H9 (cell line): ENCODE measurements at places on chromosomes 6 and 20. TPM values are rescaled to one million over a fixed set of nuclear protein-coding genes. Genes with fewer than 3 reads are reported as not detected.

DACT2 gene
- total RNA-seq, result 1.6 and 1.8 TPM in 2 replicates

SLC17A9 gene
- 19.9 and 20.9 TPM in 2 replicates for total RNA-seq

PAX1 gene
- total RNA-seq, result not detected in 2 replicates

PSMG4 gene
- total RNA-seq, result 27.3 and 29.3 TPM in 2 replicates

PDYN gene
- total RNA-seq, result 0.59 and 0.63 TPM in 2 replicates

PTK6 gene
- total RNA-seq, result 0.44 and 0.46 TPM in 2 replicates

SULF2 gene
- total RNA-seq, result 30.9 and 31.2 TPM in 2 replicates

ALDH8A1 gene
- 0.24 TPM in 1 of 2 replicates, not detected in the other for total RNA-seq

HLA-DOB gene
- total RNA-seq, result 0.20 TPM in 1 of 2 replicates, not detected in the other

IFT52 gene
- 44.5 and 45.5 TPM in 2 replicates for total RNA-seq

DLL1 gene
- 2.7 and 2.8 TPM in 2 replicates for total RNA-seq

KIFC1 gene
- total RNA-seq, result 73.1 and 73.8 TPM in 2 replicates

CD93 gene
- not detected in 2 replicates for total RNA-seq

SLC32A1 gene
- 0.24 and 0.33 TPM in 2 replicates for total RNA-seq

SNAP25 gene
- 0.13 and 0.35 TPM in 2 replicates for total RNA-seq

HINT3 gene
- 11.5 and 11.7 TPM in 2 replicates for total RNA-seq

TRIM40 gene
- total RNA-seq, result not detected in 2 replicates

MAFB gene
- 0.85 and 1.0 TPM in 2 replicates for total RNA-seq

MYLIP gene
- 27.0 and 27.3 TPM in 2 replicates for total RNA-seq
